ENCODE measurements at places on chromosomes 1 and 21.

DNA sequence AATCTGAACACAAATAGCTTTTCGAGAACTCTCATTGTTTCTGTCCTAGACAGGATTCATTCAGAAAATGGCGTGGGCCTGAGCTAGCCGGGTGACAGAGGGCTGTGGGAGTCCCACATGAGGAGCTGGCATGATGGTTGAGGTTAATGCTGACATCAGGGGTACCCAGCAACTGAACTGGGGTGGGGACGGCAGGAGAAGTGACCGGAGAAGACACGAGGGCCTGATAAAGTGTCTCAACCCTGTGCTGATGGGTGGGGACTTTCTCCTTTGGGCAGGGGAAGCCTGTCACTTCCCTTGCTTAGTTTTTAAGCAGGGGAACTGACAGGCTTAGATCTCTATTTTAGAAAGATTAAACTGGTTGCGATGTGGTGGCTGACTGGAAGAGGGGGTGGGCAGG is 14.6 kb downstream of the CHIT1 start:
- DNase-seq = no peak

DNA sequence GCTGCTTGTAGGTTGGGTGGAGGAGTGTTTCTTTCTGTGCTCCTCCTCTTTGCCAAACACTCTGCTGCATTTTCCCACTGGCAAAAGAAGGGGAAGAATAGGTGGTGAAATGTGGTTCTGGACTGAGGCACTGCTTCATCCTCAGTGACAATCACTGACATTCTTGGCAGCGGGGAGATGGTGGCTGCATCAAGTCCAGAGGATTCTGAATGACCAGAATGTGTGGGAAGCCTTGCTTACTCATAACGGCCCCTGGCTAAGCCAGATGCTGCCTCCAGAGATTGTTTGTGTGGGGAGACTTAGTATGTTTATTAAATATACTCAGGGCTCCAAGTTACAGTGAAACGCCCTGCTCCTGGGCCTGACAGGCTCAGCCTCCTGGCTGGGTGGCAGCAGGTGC is 160.3 kb downstream of the CACNA1E start:
- no peak for DNase-seq

GRCh38 chr1:226649780-226650179 is 89.3 kb downstream of the ITPKB start:
- peak; percentile 68 for DNase-seq

- DNase-seq = no peak
These were observed 144.2 kb downstream of the SYT2 start for GRCh38 chr1:202565890-202566602.

GRCh38 chr1:172883844-172884243 is 166.9 kb downstream of the TNFSF18 start:
- no peak for DNase-seq

GRCh38 chr21:29256126-29256910 is 42.4 kb upstream of the BACH1 start:
- DNase-seq = peak; percentile 52

- DNase-seq = no peak
These were observed 13.4 kb upstream of the ASCL5 start for GRCh38 chr1:201140235-201140940.

All from endothelial cell of umbilical vein (primary cell).